ENCODE measurements at places on chromosomes 2 and 18.

DNA sequence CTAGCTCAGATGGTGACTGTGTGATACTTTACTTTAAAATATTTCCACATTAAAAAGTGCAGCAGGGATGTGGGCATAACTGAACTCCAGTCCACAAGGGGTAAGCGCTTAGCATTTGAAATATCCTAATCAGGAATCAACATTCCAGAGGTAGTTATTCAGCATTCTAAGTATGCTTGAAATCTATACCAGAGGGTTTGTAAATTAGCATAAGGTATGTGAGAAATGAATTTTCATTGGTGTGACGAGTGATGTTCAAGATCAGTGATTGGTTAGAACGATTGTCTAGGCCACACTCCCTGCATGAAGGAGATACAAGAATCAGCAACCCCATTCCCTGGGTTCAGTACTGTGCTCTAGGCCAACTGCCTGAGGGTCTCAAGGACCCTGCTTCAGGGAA lies 42.6 kb downstream of the MAPK4 start:
- no peak for DNase-seq

GRCh38 chr2:233967164-233967563 lies 50.0 kb downstream of the TRPM8 start:
- no peak for DNase-seq

DNA sequence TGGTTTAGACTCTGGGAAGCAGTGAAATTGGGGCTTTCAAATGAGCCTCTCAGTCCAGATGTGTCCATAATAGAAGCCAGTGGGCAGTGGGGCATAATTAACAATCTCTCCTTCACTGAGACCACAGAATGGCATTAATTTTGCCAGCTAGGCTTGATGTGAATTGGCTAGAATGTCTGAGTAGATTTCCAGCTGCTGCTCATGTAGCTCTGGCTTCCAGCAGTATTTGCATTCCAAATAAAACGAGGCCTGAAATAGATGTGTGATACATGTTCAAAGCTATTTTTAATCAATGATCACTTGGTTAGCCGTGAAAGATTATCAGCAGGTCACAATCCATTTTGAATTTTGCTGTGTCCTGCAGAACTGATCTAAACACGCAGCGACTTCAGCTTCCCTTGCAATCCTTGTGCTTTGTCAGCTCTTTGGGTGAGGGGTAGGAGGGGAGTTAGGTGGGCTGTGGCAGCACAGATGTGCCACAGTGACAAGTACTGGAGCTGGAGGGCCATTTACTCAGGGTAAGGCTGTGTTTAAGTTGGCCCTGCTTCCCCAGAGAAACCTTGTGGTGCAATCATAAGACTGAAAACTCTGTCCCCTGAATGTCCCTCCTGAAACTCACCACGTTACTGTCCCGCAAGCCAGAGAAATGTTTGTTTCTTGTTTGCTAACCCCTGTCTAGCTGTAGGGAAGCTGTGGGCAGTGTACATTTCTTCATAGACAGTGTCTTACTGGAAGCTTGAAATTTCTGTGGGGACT lies 56.9 kb upstream of the TMEM178A start:
- no peak for DNase-seq

DNA sequence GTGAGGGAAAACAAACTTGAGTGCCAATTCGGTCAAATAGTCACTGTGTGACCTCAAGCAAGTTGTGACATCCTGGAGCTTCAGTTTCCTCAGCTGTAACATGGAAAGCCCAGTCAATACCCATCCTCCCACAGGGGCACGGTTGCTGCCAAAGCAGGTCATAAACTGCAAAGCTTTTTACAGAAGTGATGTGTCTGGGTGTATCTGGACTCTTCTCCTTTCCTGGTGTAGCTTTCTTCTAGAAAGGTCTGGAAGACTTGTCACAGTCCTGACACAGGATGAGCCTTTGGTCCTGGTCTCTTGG lies 4.2 kb upstream of the AFF3 start:
- DNase-seq = no peak

- no peak for DNase-seq
Measured at GRCh38 chr2:29920631-29921559, 491 bp downstream of the ALK start.

GRCh38 chr18:78972930-78973331 lies 6.7 kb upstream of the SALL3 start:
- no peak for DNase-seq

DNA sequence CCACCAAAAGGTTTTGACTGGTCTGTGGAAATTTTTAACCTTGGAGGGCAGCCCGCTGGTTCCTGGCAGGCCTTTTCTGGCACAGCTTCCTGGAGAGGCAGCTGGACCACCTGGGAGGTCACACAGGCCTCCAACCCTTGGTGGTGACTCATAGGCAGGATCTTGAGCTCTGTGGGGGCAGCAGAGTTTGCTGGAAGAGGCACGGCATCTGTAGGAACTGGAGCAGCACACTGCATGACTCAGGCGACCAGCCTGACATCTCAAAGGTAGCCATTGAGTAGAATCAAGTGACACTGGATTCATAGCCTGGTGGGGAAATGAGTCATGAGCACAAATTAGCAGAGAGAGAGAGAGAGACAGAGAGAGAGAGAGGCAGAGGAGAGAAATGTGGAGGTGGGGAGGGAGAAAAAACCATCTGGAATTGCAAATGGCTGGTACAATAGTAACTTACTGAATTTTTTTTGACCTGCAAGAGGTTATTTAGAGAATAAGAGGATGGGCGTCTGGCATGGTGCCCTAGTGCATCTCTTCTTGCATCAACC lies 57.4 kb downstream of the TRPM8 start:
- no peak for DNase-seq

- no peak for DNase-seq
Measured at GRCh38 chr2:172596776-172597175, 40.9 kb downstream of the PDK1 start.

DNA sequence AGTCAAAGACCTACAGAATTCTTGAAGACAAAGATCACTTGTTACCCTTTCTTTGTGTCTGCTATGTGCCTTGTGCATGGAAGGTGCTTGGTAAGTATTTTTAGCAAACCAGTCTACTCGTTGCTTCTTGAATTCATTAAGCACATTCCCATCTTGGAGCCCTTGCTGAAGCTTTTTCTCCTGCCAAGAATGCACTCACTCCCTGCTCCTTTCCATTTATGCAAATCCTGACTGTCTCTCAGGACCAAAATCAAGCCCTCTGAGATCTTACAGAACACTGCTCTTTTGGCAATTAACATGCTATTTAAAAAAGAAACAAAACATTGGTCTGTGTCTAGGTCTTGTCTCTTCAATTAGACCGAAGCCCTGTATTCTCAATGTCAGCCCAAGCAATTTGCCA lies 75.8 kb downstream of the CLHC1 start:
- DNase-seq = no peak

- no peak for DNase-seq
Measured at GRCh38 chr18:43139288-43139946, 23.9 kb upstream of the RIT2 start.

DNA sequence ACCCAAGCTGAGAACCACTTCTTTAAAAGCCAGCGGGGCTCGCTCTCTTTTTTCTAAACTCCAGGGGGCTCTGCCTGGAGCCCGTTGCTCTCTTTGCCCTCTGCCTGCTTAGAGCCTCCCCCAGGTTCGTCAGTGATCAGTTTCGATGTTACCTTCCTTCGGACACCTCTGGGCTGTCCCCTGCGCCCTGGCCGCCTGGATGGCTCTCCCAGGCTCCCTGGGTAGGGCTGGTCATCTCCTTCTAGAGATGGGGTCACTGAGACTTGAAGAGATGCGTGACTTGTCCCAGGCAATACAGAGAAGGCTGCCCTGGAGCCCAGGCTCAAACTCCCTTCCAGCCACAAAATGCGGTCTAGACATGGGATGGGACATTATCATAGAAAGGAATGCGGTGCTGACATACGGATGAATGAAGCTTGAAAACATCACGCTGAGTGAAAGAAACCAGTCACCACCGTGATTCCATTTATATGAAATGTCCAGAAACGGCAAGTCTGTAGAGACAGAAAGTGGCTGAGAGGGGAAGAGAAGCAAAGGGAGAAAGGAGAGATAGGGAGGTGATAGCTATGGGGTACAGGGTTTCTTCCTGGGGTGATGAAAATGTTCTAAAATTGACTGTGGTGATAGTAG lies 14.6 kb downstream of the KCNF1 start:
- DNase-seq = no peak

DNA sequence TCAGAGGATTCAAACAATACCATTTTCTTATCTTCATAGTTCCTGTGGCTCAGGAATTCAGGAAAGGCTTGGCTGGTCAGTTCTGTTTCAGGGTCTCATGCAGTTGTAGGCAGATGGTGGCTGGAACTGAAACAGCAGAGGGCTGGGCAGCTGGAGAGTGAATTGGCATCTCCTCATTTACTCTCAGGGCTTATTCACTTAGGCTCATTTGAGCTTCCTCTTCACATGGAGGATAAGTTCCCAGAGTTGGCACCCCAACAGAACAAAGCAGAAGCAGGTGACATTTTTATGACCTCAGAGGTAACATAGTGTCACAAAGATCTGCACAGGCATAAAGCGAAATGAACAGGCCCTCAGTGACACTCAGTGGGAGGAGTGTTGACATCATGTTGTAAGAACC lies 66.1 kb downstream of the RBBP8 start:
- no peak for DNase-seq

GRCh38 chr2:71187589-71187988 lies 39.3 kb downstream of the PAIP2B start:
- DNase-seq = no peak

DNA sequence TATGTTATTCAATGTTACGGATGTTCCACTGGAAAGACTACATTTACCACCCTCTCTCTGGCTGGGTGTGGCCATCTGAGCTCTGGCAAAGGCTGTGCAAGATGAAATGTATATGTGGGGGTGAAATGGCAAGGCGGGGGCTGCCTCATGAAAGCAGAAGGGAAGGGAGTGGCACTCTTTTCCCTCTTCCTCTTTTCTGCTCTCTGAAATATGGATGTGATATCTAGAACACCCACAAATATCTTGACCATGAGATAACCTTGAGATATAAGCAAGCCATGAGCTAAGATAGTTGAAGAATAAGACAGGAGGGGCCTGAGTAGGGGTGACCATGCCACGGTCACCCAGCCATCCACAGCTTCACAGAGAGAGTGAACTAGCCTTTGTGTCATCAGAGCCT lies 367.8 kb upstream of the ID2 start:
- no peak for DNase-seq

DNA sequence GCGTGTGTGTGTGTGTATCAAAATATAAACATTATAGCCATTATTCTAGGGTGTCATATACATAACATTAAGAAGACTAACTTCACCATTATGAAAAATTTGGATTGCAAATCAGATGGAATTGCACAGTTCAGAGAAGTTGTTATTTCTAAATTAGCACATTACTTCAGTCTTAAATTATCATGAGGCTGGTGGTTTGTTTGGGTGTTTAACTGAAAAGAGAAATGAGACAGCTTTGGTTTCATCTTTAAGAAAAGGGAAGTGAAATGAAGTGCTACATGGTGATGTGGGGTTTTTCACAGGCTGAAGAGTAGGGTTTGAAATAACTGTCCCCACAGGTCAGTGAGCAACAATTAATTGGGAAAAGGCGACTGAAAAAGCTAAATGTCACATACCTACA lies 161.2 kb upstream of the XIRP2 start:
- DNase-seq = no peak

- DNase-seq = no peak
Measured at GRCh38 chr2:42450136-42450535, 43.6 kb downstream of the KCNG3 start.

DNA sequence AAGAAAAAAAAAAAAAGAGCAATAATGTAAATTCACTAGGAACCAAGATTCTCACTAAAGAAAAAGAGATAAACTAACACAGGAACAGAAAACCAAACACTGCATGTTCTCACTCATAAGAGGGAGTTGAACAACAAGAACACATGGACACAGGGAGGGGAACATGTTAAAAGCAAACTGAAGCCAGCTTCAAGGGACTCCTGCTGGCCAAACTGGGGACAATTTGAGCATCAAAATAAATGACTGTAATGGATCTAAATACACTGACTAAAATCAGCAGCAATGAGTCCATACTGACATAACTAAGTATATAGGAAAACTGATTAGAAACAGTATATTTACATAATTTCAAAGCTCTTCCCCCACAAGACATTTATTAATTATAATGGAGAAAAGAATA lies 73.0 kb downstream of the FARSB start:
- no peak for DNase-seq

DNA sequence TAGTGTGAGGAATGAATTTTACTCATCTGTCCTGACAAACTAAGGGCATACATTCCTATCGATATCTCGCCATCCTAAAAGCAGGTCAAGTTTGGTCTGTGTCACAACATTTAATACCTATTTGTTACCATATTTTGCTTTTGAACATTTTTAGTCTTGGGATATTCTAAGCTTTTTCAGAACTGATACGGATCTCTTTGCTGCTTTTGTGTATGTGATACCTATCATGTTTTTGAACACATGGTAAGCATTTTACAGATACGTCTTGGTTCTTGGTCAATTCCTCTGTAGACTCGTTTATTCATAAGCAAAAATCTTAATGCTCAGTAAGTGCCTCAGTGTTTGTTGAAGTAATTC lies 592 bp downstream of the ZNF397 start:
- no peak for DNase-seq

- no peak for DNase-seq
Measured at GRCh38 chr2:217972490-217972889, 30.3 kb downstream of the TNS1 start.

- no peak for DNase-seq
Measured at GRCh38 chr2:45919160-45919650, 267.7 kb downstream of the PRKCE start.

DNA sequence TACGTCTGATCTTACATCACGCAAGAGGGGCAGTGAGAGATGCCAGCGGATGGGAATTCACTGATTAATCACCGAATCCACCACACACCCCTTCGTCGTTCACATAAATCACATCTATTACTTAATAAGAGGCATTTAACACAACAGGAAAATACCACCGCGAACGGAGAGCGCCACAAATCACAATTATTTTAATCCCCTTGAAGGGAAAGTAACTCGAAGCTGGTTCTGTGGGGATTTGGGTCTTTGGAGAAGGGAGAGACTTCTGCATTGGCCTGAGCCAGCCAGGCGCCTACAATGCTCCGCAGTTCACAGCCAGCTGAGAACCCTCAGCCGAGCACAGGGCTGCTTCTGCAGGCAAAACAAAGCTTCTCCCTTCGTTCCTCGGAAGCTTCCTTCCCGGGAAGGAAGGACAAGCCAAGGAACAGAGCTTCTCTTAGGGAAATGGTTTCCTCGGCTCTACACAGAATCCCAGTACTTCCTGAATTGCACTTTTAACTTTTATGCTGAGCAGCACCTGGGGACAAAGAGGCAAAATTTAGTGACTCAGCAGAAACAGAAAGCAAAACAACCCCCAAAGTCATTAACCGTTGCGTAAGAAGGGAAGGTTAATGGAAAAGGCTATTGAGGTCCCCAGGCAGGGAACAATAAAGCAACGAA lies at the start of gene LRP1B:
LRP1B (minus strand) TSS at position 7 of the 660 bp plus-strand sequence. CDS start 287 bp downstream, outside the sequence.
- DNase-seq = no peak

DNA sequence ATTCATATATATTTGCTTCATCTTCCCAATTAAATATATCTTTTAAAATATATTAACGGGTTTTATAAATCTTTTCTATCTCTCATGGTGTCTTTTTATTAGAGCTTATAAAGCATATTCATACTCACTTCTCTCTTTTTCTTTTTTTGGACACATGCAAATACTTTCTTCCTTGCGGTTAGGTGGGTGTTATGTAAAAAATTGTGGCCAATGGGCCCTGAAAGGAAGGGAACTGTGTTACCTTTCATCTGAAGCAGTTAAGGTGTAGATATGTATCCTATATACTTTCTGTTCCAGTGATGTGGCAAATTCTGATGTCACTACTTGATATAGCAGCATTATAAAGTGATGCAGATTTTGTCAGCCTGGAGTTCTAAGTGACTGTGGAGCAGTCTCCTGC lies 714.5 kb downstream of the PLCL1 start:
- DNase-seq = no peak

All from esophagus squamous epithelium (tissue), 5 donors.